Ammon's horn (tissue), 1 donor: ENCODE measurements at places on chromosomes 12 and 14.

DNA sequence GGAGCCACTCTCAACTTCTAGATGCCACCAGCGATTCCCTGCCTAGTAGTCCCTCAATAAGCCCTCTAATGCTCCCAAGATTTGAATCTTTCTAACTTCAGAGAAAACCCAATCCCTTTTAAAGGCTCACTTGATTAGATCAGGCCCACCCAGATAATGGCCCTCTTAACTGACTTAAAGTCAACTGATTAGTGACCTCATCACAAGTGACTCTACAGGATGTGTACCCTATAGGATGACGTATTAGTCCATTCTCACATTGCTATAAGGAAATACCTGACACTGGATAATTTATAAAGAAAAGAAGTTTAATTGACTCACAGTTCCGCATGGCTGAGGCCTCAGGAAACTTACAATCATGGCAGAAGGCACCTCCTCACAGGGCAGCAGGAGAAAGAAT is 49.1 kb downstream of the ANKS1B start:
- DNase-seq, result no peak

DNA sequence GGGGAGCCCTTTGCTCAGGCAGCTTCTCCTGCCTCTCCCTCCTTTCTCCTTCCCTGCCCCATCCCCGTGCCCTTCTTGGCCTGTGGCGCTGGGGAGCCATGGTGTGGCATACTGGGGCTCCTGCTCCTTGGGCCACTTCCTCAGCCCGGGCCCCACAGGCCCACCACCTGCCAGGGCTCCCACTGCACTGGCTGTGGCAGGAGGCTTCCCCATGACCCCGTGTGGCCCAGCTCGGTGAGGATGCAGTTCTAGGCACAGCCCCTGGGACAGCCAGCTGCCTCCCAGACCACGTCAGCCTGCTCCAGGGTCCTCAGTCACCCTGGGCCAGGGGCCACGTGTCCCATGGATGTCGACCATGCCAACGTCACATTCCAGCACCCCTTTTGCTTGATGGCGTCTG is 13.0 kb upstream of the AMN start:
- no peak for DNase-seq

DNA sequence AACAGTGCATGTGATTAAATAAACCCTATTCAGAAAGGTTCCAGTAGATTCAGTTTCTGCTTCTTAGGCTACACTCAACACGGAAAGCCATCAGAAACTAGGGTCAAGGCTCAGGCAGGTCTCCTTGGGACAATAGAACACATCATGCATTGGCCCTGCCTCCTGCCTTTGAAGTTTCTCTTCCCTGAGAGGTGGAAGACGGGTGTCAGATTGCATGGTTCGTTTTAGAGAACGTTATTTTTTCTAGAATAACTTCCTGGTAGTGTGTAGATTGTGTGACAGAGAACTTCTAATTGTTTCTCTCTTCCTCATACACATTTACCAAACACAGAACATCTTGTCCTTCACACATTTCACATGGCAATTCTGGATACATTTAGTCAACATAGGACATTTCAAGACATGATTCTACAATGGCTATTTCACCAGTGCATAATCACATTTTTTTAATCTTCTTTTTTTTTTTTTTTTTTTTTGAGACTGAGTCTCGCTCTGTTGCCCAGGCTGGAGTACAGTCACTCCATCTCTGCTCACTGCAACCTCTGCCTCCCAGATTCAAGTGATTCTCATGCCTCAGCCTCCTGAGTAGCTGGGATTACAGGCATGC is 106.6 kb upstream of the AMN1 start:
- no peak for DNase-seq

GRCh38 chr12:114919479-114919878 is 235.5 kb upstream of the TBX3 start:
- no peak for DNase-seq

DNA sequence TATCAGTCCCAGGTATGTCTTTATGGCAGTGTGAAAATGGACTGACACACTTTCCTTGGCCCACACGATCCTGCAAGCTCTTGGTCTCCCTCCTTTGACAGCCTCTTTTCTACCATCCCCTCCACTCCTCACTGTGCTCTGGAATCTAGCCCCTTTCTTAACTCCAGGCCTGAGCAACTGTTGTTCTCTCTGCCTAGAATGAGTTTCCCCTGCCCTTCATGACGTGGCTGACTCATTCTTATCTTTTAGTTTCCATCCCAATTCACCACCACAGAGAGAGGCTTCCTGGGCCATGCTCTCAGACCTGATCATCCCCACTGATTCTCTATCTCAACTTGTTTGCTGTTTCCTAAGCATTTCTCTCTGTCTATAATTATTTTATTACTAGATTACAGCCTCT is 157.4 kb upstream of the HMGA2 start:
- no peak for DNase-seq

GRCh38 chr14:46490238-46490685 is 161.3 kb downstream of the RPL10L start:
- DNase-seq, result no peak

DNA sequence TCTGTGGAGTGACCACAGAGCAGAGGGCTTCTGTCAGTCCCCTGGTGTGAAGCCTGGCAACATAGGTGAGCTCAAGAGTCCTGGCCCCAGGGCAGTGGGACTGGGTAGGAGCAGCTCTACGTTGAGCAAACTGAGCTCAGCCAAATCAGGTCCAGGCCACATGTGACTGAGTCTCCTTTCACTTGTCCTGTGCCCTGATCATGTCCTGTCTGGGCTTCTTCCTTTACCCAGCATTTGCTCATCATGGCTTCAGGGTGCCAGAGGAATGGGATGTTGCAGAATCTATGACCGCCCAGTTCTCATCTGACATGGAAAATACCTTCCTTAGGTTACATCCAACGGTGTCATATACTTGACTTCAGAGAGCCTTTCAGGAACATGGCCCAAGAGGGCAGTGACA is 66.4 kb upstream of the GPATCH2L start:
- no peak for DNase-seq

DNA sequence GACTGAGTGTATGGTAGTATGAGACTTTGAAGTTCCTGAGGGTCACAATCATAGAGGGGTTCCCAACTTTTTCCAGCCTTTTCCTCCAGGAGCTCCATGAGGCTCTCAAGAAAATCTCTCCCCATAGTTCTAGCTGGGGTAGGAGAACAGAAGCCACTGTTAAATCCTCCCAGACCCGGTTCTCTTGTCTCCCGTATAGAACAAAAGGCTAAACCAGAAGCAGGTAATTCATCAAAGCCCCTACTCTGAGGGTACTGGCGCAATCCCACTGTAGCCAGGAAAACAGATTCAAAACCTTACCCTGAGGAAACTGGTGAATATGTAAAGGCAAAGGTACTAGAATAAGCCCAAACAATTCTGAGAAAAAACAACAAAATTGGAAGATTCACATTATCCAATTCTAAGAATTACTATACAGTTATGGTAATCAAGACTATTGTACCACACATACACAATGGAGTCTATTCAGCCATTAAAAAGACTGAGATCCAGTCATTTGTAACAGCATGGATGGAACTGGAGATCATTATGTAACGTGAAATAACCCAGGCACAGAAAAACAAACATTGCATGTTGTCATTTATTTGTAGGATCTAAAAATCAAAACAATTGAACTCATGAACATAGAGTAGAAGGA is 20.5 kb downstream of the OR8S1 start:
- no peak for DNase-seq

- DNase-seq, result no peak
These were observed 10.4 kb downstream of the PTGES3 start for GRCh38 chr12:56677680-56678079.

DNA sequence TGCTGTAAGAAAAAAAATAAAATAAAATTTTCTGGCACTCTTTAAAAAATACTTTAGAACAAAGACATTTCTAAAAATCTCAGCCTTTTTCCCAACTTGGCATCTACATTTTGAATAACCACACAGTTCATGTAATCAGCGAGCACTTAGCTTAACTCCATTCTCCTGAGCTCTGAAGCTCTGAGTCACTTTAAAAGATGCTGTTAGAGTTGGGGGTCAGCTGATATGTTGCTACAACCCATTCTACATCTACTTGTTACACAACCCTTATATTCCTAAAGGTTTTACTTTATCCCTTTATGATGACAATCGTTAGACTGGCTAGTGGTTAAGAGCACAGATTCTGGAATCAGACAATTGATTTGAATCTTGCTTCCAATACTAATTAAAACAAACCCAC is 48.3 kb downstream of the SLC41A2 start:
- DNase-seq, result no peak

- DNase-seq, result no peak
These were observed 77.1 kb downstream of the ARF6 start for GRCh38 chr14:49969961-49970360.

GRCh38 chr12:41681898-41682297 is 462.8 kb downstream of the GXYLT1 start:
- DNase-seq, result no peak

DNA sequence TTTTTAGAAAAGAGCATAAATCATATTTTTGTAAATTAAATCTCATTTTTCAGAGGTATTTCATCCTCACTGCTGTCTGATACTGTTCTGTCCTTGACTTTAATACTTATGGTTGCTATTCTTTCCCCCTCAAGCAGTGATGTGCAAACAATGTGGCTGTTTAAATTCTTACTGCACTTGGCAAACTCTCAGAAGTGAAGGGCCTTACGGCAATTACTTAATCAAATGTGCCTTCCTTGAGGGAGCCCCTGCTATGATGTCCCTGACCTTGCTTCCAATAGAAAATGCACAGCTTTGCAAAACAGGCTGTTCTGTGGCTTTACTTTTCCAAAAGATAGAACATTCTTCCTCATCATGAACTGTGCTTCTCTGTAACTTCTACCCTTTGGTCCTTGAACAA is 35.2 kb downstream of the UBE3B start:
- no peak for DNase-seq

- no peak for DNase-seq
These were observed 14.9 kb upstream of the NFKBIA start for GRCh38 chr14:35419429-35419841.

DNA sequence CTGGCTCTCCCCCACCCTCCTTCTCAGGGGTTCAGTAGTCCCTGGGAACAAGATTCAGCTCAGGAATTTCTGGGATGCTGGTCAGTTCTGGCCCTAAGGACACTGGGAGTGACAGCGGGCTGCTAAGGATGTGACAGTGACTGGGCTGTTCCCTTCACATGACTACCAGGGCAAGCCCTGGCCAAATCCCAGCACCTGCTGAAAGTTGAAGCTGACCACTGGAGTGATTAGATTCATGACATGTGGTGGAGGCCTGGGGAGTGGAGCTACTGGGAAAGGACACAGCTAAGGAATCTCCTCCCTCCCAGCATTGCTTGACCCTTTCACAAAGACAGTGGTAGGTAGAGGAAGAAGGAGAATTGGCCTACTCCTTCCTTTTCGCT is 204.9 kb downstream of the DAD1 start:
- no peak for DNase-seq

GRCh38 chr12:95574799-95575452 is 23.6 kb upstream of the USP44 start:
- DNase-seq, result peak; percentile 29

GRCh38 chr12:27852742-27853141 is 72.7 kb upstream of the MANSC4 start:
- DNase-seq, result no peak

GRCh38 chr14:69423279-69423678 is 24.8 kb downstream of the SLC39A9 start:
- DNase-seq, result no peak

DNA sequence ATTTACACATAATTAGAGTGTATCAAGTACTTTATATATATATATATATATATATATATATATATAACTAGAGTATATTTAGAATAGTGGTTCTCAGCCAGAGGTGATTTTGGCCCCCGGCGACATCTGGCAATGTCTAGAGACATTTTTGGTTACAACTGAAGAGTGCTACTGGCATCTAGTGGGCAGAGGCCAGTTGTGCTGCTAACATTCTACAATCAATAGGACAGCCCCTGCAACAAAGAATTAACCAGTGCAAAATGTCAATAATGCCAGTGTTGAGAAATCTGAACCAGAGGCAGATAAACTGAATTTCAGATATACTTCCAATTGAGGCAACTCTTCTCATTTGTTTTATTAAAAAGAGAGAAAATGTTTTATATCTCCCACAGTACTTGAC is 8.9 kb downstream of the GTF2A1 start:
- DNase-seq, result peak; percentile 66

- DNase-seq, result no peak
These were observed 19.3 kb upstream of the TMEM120B start for GRCh38 chr12:121693155-121693687.

- no peak for DNase-seq
These were observed 245.6 kb upstream of the NPAS3 start for GRCh38 chr14:32693114-32693513.

DNA sequence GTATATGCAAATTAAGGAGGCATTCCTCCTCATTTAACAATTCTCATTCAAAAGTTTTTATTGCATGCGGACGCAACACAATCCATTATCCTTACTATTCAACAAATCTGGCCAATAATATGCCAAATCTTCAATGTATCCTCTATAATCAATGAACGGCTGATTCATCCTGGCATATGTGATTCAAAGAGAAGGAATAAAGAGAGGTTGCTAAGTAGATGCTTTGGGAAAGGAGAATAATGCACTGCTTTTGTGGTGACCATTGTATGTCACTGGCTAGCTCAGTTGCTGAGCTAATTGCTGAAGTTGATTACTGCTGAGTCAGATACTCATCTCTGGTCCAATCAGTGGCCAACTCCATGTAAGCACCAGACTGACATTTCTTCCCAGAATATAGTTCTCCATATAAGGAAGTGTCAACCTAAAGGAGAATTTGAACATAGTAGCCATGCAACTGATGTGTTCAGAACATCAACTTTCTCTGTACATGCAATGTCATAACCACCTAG is 148.0 kb downstream of the PDZRN4 start:
- no peak for DNase-seq

DNA sequence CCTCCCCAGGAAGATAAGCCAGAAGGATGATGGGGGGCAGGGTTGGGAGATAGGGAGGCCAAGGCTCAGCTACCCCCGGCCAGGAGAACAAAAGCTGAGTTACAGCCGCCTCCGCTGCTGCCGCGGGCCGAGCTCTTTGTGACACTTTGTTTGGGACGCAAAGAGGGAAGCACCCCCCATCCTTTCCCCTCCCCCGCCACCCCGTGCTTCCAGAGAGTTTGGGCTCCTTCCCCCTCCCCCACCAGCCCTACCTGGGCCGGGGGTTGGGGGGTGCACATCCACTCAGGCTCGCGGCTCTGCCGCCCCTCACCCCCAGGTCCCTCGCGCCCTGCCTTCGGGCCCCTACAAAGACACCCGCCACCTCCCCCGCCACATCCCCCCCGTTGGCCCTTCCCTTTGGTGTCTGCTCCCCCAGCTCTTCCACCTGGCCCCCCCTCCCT is 799 bp downstream of the ZNF219 start:
- DNase-seq, result no peak

GRCh38 chr12:110421701-110422100 is 18.2 kb upstream of the ANAPC7 start:
- DNase-seq, result no peak

- no peak for DNase-seq
These were observed 16.4 kb upstream of the KCNA5 start for GRCh38 chr12:5027046-5027821.

GRCh38 chr12:95548056-95548538 is 3.2 kb downstream of the USP44 start:
- no peak for DNase-seq
